Mesothelial cell of epicardium (in vitro differentiated cells): ENCODE measurements at places on chromosomes 4 and X. TPM values are rescaled to one million over a fixed set of nuclear protein-coding genes. Genes with fewer than 3 reads are reported as not detected.
A peak's percentile ranks its signal among the peaks of the same experiment; 100 is the strongest.

GRCh38 chrX:43313035-43313434 lies 343.1 kb upstream of the MAOA start:
- no peak for DNase-seq

GRCh38 chr4:13543839-13544605 lies at the start of gene NKX3-2:
Gene NKX3-2, minus strand, starts transcription at chr4:13544508. Its CDS starts 94 bp downstream, at chr4:13544414.
- peak; percentile 58 for DNase-seq

GRCh38 chr4:57159866-57160265 lies 49.7 kb upstream of the IGFBP7 start:
- no peak for DNase-seq

The FABP2 gene
- not detected in 3 replicates for total RNA-seq

The SPANXB1 gene
- total RNA-seq, result 4.2 to 5.3 TPM (median 4.6 TPM) in 3 replicates

The TLR10 gene
- total RNA-seq, result not detected in 3 replicates

- no peak for DNase-seq
These were observed 196.0 kb upstream of the PSAPL1 start for GRCh38 chr4:7630568-7631287.

DNA sequence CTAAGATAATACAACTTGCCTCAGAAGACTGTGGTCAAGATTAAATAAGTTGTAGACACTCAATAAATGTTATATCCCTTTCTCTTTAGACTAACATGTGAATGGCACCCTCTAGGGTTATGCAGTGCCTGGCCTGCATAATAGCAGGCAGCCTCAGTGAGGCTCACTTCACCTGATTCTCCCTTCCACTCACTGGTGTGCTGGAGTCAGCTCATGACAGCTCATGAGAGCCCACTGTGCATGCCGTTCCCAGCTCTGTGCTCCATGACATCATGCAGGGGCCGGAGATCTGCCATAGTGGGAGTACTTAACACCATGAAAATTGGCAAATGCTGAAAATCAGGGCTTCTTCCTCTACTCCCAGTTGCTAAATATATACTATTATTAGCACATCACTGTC lies 64.5 kb downstream of the TEC start:
- DNase-seq, result no peak

DNA sequence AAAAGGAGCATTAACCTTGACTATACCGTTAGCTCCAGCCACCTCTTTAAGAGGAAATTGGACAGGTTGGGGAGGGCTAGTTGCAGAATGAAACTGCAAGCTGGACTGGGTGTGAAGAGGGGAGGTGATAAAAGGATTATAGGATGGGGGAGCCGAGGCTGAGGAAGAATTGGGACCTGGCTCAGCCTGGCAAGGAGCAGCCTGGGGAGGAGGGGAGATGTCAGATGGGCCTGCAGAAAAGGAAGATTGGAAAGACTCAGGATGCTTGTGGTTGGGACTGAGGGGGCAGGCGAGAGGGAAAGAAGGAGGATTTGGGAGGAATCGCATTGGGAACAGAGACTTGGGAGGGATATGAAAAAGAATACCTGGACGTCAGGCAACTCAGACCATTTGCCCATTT lies 351.7 kb downstream of the PPP3CA start:
- DNase-seq, result no peak

DNA sequence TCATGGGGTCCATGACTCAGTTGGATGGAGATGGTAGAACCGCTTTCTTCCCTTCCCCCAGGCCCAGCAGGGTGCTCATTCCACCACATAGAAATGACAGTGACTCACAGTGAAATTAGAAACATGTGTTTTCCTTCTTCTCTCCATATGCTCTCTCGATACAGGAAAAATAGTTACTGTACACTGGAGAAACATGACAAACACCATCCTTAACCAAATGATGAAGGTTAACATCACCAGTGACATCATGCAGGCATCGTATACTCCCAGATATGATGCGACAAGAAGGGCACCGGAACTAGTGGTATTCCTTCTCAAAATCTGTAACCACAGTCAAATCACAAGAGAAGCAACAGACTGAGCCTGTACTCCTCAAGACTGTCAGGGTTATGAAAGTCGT lies 11.7 kb upstream of the RAB40A start:
- no peak for DNase-seq

The PPAT gene
- 25.4 to 30.9 TPM (median 26.0 TPM) in 3 replicates for total RNA-seq

GRCh38 chr4:25908491-25908901 lies 5.5 kb upstream of the SMIM20 start:
- DNase-seq, result no peak

DNA sequence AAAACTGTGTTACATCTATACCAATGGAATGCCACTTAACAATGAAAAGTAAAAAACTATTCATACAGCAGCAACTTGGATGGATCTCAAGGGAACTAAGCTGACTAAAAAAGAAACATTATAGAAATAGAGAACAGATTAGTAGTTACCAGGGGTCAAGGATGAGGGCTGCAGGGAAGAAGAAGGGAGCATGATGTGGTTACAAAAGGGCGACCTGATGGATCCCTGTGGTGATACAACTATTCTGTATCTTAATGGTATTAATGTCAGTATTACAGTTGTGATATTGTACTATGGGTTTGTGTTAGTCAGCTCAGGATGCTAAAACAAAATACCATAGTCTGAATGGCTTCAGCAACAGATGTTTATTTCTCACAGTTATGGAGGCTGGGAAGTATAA lies 190.7 kb downstream of the ZNF674 start:
- no peak for DNase-seq

- DNase-seq, result no peak
These were observed 61.3 kb downstream of the CHRDL1 start for GRCh38 chrX:110734271-110734670.
